ENCODE measurements at places on chromosomes 1 and 21. TPM values are rescaled to one million over a fixed set of nuclear protein-coding genes. Genes with fewer than 3 reads are reported as not detected.

DNA sequence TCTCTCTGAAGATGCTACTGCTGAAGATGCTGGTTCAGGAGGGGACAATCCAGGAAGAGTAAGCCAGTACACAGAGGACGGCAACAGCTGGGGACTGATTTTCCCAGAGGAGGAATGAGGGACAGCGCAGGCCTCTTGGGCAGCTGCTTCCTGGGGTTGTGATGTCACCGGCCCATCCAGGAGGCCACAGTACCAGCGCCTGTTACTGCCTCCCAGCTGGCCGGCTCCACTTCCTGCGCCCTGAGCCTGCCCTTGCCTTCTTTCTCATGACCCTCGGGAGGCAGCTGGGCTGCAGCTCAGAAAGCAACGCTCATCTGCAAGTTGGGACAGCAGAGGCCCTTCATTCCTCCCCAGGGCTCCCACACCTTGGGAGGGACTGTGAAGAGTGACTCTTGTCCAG lies 21.9 kb upstream of the ID3 start:
- DNase-seq = no peak

DNA sequence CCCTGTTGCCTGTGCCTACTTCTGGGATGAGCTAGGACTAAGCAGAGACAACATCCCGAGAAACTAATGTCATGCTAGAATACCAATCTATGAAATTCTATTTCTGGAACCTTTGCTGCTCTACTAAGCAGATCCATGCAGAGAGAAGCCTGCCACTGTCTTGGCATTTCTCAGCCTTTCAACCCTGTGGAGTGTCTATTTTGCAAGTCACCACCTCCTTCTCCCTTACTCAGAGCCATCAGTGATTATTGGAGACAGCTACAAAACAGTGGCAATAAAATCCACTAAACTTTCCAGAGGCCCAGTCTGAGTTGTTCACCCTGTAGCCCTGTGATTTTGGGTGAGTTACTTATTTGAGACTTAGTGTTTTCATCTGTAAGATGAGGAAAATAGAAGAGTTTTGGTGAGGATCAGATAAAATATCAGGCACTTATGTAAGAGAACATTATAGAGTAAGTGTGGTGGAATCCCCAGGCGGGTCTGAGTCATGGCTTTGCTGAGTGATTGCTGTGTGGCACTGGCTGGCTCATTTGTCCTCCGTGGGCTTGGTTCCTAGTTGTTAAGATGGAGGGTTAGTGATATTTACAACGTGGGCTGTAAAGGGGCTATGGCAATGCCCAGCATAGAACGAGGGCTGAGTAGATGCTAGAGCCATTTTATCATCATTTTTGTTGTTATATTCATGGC lies 61.1 kb downstream of the FMN2 start:
- no peak for DNase-seq

- no peak for DNase-seq
Measured at GRCh38 chr1:56000424-56000823, 578.9 kb downstream of the PLPP3 start.

DNA sequence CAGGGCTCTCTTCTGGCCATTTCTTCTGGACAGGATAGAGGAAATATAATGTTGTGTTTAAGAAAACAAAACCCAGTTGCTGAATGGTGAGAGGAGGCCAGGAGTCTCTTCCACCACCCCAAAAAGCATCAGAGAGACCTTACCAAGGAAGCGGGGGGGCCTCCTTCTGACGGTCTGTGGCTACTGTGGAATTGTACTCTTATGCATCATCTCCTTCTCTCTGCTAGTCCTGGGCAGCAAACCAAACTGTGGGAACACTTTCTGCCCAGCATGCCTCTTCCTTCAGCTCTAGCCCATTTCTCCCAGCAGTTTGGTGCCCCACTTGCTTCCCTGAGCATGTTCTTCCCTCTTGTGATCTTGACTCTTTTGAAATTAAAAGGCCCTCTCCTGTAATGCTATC lies 157.7 kb downstream of the HHIPL2 start:
- no peak for DNase-seq

DNA sequence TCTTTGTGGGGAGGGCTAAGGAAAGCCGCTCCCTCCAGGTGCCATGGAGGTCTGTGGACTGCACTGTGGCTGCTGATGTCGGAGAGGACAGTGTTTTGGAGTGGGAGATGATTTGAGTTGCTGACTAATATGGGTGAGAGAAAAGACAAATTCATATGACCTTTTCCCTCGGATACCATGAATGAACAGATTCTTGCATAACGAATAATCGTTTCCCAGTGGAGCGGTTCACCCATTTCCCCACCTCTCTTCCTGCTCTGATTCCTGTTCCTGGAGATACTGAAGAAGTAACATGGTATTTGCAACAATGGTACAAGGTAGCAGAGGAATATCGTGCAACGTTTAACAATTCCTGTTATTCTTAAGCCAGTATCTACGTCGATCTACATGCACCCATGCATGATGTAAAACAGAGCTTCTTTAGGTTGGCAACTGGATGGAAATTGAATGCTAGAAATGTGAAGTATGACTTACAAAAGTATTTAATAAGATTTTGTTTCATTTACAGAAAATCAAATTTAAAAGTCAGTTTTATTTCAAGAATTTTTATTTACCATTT lies 227.1 kb downstream of the TOMM20 start:
- no peak for DNase-seq

DNA sequence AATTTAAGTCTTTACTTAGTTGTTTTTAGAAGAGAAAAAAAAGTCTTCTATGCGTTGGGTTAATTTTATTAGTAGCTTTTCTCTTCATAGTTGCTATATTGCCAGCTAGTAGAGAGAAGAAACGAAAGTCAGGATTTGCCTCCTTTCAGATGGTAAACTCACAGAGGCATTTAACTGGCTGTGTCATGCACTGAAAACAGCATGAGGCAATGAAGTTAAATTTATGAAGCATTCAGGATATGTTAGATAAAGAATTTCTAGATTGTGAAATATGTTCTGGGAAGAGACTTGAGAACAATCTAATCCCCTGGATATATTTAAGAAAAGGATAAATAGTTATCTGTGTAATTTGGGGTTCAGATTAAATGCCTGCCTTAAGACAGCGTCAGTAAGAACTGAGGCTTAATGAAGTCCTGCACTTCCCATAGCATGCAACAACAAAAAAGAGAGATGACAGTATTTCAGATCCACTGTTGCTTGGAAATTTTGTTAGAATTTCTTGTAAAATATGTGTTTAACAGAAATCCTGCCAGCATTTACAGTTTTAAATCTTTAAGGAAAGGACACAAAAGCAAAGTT lies 1.7 kb downstream of the ANGPTL1 start:
- DNase-seq = no peak

DNA sequence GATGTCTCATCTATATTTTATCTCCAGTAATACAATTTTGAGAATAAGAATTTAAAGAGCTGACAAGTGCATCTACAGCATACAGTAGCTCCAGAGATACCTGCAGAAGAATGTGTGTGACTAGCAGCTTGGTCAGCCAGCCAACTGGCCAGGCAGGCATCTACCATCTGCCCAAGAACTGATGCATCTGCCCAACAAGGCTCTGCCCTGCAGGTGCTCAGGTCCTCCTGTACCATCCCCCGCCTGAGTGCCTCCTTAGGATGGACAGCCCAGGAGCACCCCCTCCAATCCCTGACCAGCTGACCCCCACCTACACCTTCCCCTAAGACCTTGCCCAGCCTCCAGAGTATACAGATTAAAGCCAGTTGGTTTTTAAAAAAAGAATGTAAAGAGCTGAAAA lies 30.3 kb downstream of the TMEM69 start:
- no peak for DNase-seq

DNA sequence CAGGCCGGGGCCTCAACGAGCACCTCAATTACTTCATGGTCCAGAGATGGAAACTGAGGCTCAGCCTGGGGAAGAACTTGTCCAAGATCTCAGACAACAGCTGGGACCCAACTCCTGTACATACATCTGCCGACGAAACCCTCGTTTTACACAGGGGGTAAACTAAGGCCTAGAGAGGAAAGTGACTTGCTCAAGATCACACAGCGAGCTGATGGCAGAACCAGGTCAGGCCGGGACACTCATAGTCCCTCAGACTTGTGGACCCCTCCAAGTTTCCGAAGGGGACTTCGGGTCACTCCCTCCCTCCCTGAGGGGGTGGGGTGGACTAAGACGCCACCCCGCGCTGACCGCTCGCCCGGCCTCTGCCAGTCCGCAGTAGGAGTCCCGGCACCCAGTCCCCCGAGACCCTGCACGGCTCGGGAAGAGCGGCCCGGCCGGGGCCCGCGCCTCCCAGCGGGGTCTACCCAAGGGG lies 430 bp downstream of the WASF2 start:
- no peak for DNase-seq

GRCh38 chr1:30759718-30760281 lies 2.2 kb upstream of the LAPTM5 start:
- no peak for DNase-seq

- DNase-seq = peak; percentile 90
Measured at GRCh38 chr1:178726087-178726517, 1.1 kb downstream of the RALGPS2 start.

GRCh38 chr1:244155661-244156060 lies 104.6 kb downstream of the ZBTB18 start:
- no peak for DNase-seq

GRCh38 chr1:59070610-59071009 lies 226.3 kb upstream of the FGGY start:
- no peak for DNase-seq

- no peak for DNase-seq
Measured at GRCh38 chr1:61156576-61157467, 74.5 kb downstream of the NFIA start.

DNA sequence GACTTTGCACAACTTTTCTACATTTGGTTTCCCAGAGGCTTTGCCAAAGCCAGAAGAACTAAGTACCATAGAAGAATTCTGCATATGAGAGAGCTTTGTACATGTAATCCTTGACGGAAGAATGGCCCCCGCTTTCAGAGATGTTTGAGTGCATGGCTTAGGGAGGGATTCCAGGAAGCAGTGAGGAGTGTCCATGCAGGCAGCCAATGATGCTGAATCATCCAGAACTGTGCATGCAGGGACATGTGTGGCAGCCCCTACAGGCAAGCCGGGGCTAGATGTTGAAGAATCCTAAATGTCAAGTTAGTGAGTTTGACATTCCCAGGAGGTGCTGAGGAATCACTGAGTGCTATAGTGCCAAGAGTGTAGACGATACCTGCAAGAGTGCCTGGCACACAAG lies 9.9 kb upstream of the HAO2 start:
- no peak for DNase-seq

- no peak for DNase-seq
Measured at GRCh38 chr1:100928128-100928527, 32.2 kb downstream of the SLC30A7 start.

GRCh38 chr1:159786465-159786864 lies 5.7 kb downstream of the DUSP23 start:
- DNase-seq = no peak

DNA sequence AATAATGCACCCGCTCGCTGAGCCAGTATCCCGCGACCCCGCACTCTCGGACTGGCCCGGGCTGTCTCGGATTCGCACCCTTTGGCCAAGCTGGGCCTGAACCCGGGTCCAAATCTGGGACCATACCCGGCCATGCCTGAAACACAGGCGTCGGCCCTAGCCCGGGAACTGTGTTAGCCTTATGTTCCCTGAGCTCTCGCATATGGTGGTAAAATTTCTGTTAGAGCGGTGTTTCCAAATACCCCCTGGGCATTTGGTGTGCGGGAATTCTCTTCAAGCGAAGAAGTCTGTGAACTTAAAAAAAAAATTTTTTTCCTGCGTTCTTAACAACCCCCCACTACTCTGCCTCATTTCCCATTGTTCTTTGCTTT lies 3.1 kb downstream of the RNF220 start:
- DNase-seq = no peak

- no peak for DNase-seq
Measured at GRCh38 chr21:23014021-23014420, 2015.8 kb downstream of the NCAM2 start.

GRCh38 chr1:10787286-10787685 lies 9.2 kb downstream of the CASZ1 start:
- DNase-seq = no peak

- DNase-seq = no peak
Measured at GRCh38 chr21:20108016-20108415, 890.2 kb upstream of the NCAM2 start.

GRCh38 chr1:159170639-159171038 lies 776 bp upstream of the CADM3 start:
- DNase-seq = no peak

- DNase-seq = no peak
Measured at GRCh38 chr1:215718575-215719287, 151.6 kb downstream of the KCTD3 start.

GRCh38 chr1:8274352-8274751 lies 43.6 kb upstream of the SLC45A1 start:
- no peak for DNase-seq

- DNase-seq = no peak
Measured at GRCh38 chr1:23122796-23123195, 45.9 kb downstream of the LUZP1 start.

GRCh38 chr1:24098102-24098501 lies 13.8 kb downstream of the MYOM3 start:
- no peak for DNase-seq

DNA sequence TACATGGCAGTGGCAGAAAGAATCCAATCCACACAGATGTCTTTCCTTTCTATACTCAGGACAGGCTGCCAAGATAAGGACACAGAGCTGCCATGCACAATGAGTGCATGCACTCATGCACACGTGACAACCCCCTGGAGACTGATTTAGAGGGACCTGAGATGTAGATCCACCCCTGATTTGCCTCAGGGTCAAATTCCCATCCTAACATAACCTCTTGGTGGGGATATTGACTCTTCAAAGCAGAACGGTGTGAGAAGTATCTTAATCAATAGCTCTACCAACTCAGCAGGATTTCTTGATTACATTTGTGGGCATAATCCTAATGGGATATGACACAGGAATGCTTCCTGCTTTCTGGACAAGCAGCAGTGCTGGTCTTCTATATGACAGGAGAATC lies 125.2 kb upstream of the DSCAM start:
- no peak for DNase-seq

DNA sequence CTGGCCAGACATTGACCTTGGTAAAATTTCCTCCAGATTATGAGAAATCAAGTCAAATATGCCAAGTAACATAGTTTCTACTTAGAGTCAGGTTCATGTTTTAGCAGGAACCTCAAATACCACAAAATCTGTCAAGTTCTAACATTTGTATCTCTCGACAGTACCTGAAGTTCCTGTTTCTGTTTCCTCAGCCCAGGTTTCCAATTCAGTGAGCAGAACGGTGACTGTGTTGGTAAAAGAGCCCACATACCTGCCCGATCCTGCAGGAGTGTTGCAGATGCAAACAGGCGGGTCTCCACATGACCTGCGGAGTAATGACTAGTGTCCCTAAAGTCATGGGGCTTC lies 57.9 kb upstream of the LGALS8 start:
- DNase-seq = no peak

GRCh38 chr1:226118357-226118756 lies 55.8 kb downstream of the H3-3A start:
- no peak for DNase-seq

Gene DMRTA2
- not detected for total RNA-seq

Gene UCHL5
- total RNA-seq = 22.8 TPM

Gene MRPL55
- total RNA-seq = 68.7 TPM

Gene DNAI4
- 2.7 TPM for total RNA-seq

Gene PADI1
- total RNA-seq = 1.3 TPM

Gene RNU1-4
- total RNA-seq = under 0.01 TPM

Gene LCA5L
- 4.4 TPM for total RNA-seq

Gene S100A14
- 4.2 TPM for total RNA-seq

Gene ZNF672
- total RNA-seq = 33.8 TPM

Measured in kidney epithelial cell (primary cell).